M059J (cell line): ENCODE measurements at places on chromosomes 6 and 20.
A peak's percentile ranks its signal among the peaks of the same experiment; 100 is the strongest.

- DNase-seq, result peak; percentile 91
These were observed at the start of gene HLA-DMB for GRCh38 chr6:32940656-32941213. TSS of gene HLA-DMB (minus strand) at chr6:32941028. CDS start at chr6:32940807, 221 bp downstream.

DNA sequence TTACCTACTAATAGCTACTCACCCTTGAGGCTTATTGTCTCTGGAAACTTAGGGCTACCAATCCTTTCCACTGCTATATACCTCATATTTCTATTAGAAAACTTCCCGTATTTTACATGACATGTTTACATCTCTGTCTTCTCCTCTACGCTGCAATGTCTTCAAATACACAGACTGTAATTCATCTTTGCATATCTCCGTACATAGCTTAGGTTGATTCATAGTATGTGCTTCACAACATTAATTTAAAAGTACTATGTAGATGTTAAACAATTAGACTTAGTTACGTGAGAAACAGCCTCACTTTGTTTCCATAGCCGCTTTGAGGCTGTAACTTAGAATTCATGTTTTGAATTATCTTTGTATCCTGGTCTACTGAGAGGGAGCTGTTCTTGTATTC is 35.1 kb upstream of the FKBP1C start:
- DNase-seq, result no peak

GRCh38 chr6:27894839-27895762 is 17.1 kb downstream of the OR2B2 start:
- DNase-seq, result peak; percentile 92

DNA sequence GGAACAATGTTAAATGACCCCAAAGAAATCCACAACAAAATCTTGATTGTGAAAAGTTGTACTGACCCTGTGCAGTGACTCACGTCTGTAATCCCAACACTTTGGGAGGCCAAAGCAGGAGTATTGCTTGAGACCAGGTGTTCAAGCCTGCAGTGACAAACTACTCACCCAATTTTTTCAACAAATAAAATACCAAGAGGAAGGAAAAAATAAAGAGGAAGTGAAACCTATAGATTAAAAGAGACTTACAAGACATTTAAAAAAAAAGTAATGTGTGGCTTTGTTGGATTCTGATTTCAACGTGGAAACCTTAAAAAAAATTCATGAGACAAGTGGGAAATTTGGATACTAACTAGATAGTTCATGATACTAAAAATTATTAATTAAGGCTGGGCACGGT is 31.9 kb downstream of the GINS1 start:
- no peak for DNase-seq

DNA sequence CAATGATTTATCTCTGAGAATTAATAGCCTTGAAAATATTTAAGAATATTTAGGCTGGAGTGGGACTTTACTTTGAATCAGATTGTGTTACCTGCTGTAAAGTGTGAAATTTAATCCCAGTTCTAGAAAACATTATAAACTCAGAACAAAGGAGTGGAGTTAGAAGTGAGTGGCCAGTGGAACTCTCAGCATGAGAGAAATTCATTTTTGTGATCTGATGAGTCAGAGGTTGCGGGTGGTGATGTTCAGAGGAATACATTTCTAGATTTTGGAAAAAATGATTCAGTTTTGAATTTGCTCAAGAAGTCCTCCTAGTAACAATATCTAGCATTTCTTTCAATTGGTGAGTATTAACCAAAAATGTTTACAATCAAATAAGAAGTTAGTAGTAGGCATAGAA is 167.5 kb downstream of the ZFAND3 start:
- DNase-seq, result peak; percentile 49

- no peak for DNase-seq
These were observed 474 bp downstream of the RBM38 start for GRCh38 chr20:57391439-57392301.

GRCh38 chr6:127176146-127176545 is 57.7 kb downstream of the RSPO3 start:
- peak; percentile 72 for DNase-seq

DNA sequence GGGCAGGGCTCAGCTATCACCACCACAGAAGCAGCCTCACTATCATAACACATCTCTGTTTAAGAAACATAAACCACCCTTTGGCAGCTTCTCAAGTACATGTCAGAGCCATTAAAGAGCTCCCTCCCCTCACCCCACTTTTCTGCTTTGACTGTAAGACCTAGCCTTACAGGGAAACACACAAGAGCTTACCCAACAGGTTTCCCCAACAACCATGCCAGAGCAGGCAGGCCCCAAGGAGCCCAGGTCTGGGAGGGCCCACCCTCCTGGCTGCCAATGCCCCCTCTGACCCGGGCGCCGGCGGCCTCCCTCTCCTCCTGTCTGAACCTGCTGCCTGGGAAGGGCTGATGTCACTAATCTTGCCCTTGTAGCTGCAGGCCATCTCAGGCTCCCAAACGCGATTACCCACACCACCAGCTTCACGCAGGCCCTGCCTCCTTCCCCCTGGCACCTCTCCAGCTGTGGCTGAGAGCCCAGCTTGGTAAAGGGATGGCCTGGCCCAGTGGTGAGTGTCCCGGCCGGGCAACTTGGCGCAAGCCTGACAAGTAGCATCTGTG is 402.0 kb downstream of the MAFB start:
- peak; percentile 93 for DNase-seq

DNA sequence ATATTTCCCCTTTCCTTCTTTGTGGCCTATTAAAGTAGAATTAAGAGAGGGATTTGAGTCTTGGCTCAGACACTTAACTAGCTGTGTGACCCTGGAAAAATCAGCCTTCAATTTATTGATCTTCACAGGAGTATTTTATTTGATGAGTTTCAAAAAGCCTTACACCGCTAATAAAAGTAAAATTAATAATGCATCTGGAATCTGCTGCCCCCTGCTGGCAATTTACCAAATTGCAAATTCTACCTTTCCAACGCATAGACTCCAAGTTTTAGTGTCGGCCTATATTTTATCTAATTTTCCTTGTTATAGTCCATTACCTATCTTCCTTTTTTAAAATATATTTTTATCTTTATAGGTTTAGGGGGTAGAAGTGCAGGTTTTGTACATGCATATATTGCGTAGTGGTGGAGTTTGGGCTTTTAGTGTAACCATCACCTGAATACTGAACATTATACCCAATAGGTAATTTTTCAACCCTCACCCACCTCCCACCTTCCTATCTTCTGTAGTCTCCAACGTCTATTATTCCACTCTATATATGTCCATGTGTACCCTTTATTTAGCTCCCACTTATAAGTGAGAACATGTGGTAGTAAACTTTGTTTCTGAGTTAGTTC is 46.3 kb downstream of the GOPC start:
- peak; percentile 31 for DNase-seq

- DNase-seq, result no peak
These were observed 150.0 kb downstream of the QKI start for GRCh38 chr6:163564534-163564933.

DNA sequence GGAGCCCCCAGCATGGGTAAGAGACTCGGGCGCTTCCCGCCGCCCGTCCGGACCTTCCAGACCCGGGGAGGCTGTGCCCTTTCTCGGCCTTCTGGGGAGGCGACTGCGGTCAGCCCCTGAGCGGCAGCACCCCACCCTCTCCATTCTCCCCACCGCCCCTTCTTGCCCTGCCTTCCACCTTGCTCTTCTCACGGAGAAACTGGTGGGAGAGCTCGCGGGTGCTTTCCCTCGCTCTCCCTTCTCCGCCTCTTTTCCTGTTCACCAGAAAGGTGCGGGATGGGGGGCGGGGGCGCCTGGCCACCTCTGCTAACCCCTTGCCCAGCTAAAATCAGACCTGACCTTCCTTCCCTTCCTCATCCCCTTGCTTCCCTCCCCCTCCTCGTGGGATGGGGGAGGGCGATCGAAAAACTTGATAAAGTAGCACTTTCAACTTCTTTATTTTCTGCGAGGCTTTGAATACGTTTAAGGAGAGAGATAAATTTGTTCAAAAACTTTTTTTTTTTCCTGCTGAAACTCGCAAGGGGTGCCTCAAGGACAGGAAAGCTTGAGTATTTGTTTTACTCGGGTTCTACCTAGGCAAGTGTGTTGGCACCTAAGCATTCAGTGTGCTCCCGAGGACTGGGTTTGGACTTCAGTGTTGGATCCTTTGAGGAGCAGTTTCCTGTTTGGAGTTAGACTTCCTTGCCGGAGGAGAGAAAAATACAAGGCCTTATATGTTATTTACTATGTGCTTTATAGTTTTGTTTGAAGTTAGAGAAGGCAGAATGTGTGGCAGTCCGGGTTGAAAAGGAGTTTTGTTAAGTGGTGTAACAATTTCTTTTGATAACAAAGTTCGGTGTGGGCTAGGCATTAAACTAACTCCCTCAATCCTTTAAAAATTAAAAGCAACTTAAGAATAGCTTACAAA is 897 bp downstream of the CD2AP start:
- peak; percentile 69 for DNase-seq

DNA sequence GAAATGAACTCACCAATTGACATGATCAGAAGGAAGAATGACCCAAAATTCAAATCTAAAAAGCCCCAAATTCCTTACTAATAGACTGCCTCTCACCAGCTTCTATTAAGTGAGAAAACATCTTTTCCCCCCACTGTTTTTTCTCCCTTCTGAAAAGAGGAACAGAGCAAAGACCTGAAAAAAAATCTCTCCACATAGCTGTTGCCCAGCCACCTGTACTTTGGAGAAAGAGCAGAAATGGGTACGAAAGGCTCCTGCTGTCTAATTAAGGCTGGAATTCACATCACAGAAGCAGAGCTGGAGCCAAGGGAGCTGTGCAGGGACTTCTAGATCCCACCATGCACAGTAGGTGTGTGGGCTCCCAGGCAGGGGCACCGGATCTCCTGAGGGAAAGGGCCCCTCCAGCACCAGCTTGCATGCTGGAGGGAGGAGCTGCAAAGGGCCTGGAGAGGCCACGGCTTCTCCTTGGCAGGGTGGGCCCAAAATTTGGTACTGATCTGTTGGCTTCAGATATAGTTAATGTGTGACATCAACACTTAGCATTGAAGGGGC is 73.2 kb upstream of the DUSP22 start:
- no peak for DNase-seq

DNA sequence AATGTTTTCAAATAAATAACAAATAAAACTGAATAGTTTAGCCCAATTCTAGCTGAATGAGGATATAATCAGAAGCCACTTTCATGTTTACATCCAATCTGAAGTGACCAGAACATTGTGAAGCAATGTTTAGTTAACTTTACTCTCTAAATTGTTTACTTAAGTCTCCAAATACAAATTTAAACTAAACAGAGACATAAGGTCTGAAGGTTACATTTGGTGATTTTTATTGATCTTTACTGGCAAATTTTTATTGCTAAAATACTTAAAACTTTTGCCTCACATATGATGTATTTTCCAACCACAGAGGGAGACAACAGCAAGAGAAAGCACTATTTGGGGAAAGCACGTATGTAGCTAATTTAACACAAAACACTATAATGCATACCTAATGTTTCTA is 106.8 kb upstream of the THEMIS start:
- DNase-seq, result no peak

DNA sequence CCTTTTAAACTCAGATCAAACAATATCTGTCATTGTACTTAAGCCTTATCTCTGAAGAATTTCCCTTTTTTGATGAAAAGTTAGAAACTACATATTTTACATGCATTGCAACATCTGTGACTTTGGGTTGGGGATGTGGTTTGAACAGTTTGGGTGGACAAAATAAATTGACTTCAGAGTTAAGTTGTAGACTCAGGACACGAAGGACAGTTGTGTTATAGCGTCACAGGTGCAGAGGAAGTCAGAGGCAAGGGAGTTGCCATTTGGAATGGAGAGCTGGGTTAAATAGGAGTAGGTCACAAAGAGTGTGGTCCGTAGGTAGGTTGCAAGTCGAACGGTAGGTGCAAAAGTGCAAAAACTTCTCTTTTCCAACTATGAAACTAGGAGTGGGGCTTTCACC is 46.0 kb downstream of the ZFAND3 start:
- no peak for DNase-seq

DNA sequence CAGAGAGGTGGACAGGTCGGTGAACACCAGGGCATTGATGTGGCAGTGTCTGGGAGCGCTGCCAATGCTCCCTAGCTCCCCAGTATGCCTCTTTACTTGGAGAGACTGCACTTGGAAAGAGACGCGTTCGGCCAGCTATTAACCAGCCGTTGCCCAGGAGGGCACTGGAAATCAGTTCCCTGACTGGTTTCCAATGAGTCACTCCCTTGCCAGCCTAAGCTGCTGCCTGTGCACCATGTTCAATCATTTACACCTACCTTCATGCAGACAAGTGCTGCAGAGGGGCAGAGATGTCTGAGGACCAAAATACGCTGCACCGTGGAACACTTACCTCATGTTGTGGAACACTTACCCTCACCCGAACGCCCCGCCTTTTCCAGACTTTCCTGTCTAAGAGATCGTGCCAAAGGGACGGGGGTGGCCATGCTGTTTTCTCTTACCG is 151.6 kb downstream of the SOBP start:
- DNase-seq, result peak; percentile 76

DNA sequence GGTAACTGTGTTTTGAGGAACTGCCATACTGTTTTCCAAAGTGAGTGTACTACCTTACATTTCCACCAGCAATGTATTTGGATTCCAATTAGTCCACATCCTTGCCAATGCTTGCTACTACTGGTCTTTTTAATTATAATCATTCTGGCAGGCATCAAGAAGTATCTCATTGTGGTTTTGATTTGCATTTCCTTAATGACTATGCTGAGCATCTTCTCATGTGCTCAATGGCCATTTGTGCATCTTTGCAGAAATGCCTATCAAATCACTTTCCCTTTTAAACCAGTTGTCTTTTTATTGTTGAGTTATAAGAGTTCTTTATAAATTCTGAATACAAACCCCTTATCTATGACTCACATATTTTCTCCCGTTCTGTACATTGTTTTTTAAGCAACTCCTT is 75.9 kb downstream of the ATG5 start:
- DNase-seq, result no peak

- DNase-seq, result no peak
These were observed 272.8 kb upstream of the AGPAT4 start for GRCh38 chr6:161546632-161547031.

DNA sequence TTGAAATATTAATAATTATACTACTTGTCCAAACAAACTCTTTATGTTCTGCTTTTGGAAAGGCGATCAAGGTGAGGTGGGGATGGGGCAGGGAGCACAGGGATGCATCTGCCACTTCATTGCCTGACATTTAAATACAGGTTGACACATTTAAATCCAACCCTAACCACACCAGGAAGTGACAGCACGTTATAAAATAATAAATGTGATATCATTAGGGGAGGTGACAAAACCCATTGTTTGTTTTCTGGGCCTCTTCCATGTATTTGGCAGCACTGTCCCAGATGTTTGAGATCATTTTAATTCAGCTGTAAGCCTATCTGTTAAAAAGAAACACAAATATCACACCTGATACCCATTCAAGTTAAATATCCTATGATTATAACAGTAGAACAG is 342.4 kb upstream of the ARID1B start:
- DNase-seq, result no peak
